ENCODE measurements at places on chromosomes 6 and 20.

- DNase-seq: no peak
These were observed 774.3 kb downstream of the PHF3 start for GRCh38 chr6:64409948-64410347.

DNA sequence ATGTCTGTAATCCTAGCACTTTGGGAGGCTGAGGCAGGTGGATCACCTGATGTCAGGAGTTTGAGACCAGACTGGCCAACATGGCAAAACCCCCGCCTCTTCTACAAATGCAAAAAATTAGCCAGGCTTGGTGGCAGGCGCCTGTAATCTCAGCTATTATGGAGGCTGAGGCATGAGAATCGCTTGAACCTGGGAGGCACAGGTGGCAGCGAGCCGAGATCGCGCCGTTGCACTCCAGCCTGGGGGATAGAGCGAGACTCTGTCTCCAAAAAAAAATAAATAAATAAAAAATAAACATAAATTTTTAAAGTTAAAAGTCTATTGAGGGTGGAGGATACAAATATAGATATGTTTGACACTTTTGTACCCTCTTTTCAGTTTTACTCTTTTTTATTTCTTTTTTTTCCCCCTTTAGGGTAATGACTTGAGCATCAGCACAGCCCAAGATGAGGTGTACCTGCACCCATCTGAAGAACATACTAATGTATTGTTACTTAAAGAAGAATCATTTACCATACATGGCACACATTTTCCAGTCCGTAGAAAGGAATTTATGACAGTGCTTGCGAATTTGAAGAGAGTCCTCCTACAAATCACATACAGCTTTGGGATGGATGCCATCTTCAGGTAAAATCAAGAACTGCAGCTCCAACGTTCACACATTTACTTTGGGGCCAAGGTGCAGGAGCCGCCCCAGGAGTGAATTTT, 368.9 kb downstream of the LAMA2 start:
- no peak for DNase-seq

GRCh38 chr6:14707971-14708465, 537.9 kb upstream of the JARID2 start:
- DNase-seq: no peak

- DNase-seq: no peak
These were observed 60.0 kb upstream of the IER3 start for GRCh38 chr6:30804333-30804732.

DNA sequence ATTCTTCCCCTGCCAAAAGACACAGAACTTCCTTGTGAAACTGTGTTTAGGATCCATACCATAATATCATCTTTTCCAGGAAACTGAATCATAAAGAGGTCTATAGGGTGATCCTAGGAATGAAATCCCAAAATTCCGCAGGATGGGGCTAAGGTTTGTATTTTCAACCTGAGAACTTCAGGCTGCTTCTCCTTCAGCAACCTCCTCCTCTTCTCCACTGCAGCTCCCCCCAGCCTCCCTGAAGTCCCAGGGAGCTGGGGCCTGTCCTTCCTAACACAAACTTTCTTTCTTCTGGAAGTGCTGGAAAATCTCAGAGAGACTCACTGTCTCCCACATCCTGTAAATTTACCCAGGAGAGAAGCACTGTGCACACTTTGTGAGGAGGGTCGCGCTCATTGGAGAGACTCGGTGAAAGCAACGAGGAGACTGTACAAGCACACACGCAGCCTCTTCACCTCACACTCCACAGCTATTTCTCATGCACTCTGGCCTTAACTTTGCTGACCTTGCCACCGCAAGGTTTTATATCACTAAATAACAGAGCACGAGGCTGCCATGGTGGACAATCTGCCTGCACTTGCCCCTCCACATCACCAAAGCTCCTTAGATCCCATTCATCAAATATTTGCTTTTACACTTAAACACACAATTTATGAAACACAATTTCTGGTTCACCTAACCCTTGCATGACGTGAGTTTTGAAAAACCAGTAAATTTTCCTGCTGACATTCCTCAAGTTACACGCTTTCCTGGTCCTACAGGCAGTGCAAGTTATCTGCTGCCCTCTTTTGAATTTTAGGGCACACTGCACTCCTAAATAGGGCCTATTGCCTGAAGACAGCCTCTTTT, 14.3 kb downstream of the ID4 start:
- DNase-seq: no peak

GRCh38 chr20:49750611-49751396, 37.1 kb upstream of the B4GALT5 start:
- DNase-seq: no peak

GRCh38 chr6:35328108-35328723, 14.1 kb upstream of the PPARD start:
- no peak for DNase-seq

GRCh38 chr20:56391596-56392131, 351 bp downstream of the AURKA start:
- no peak for DNase-seq

DNA sequence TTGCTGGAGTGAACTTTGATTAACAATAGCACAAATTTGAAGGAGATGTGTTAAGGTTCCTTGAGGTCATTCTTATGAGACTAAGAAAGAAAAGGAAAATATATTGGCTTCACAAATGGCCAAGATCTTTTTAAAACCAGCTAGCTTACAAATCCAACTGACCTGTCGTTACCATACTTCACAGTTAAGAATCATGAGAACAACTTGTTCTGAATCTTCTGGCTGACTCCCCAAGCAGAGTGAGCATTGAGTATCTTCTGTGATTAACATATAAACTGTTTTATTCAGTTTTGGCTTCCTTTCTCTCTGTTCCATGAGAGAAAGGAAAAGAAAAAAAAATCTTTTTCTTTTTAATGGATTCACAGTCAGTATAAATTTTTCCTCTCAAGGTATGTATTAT, 277.1 kb downstream of the KHDC1L start:
- DNase-seq: no peak

DNA sequence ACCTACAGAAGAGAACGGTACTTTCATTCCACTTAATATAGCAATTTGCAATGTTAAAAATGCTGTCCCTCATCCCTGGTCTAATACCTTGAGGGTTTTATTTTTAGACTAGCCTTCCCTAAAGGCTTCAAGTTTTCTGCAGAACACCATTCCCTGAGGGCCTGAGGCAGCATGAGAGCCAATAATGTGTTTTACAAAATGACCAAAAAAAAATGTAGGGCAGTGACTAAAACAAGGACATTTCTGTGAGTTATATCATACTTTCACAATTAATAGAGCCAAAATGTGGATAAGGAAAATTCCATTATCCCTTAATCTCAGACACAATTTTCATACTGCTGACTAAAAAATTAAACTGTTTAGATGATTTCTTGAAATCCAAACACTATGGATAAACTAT, 22.7 kb downstream of the GPR63 start:
- DNase-seq: no peak

- DNase-seq: no peak
These were observed 9.9 kb upstream of the UST start for GRCh38 chr6:148736774-148737412.

- DNase-seq: no peak
These were observed 889.1 kb upstream of the MAP3K7 start for GRCh38 chr6:91476000-91476399.

DNA sequence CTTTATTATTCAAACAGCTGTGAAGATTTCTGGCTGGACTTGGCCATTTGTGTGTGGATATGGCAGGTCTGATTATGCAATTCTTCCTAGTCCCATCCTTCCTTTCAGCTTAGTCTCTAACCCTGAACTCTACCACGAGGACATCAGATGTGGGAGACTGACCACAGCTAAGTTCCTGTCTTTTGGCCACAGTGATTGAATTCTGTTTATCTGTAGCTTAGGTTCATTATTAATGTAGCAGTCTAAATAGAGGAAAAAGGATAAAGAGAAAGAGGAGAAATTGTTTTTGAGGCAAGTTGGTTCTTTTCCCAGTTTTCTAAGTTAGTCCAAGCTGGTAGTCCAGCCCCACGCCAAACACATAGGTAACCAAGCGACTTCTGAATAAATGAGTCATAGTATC, 598.9 kb downstream of the RFPL4B start:
- DNase-seq: no peak

- no peak for DNase-seq
These were observed 9.9 kb upstream of the HEBP2 start for GRCh38 chr6:138393871-138394783.

DNA sequence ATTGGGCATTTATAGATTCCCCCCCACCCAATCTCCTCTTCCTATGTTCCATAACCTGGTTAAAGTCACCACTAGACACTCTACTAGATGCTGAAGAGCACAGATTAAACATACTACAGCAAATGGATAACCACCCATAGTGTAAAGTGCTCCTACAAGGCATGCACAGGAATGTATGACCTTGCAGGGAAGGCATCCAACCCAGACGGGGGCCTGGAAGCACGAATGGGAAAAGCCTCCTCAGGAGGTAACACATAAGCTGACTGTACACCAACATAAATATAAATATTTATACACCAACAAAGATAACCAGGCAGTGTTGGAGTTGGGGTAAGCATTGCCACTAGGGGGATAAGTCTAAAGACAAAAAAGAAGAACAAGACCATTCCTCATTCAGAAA, 691.7 kb downstream of the GRIK2 start:
- DNase-seq: no peak

- no peak for DNase-seq
These were observed 163.3 kb downstream of the SOBP start for GRCh38 chr6:107653183-107653580.

GRCh38 chr20:46128310-46129151, 10.4 kb downstream of the CD40 start:
- DNase-seq: no peak

GRCh38 chr6:133623065-133623464, 265.8 kb upstream of the TCF21 start:
- DNase-seq: no peak

- no peak for DNase-seq
These were observed 13.2 kb downstream of the SLCO4A1 start for GRCh38 chr20:62655282-62656196.

GRCh38 chr6:138769102-138769676, 4.4 kb upstream of the CCDC28A start:
- no peak for DNase-seq

- no peak for DNase-seq
These were observed 5.7 kb upstream of the USP49 start for GRCh38 chr6:41900861-41901260.

DNA sequence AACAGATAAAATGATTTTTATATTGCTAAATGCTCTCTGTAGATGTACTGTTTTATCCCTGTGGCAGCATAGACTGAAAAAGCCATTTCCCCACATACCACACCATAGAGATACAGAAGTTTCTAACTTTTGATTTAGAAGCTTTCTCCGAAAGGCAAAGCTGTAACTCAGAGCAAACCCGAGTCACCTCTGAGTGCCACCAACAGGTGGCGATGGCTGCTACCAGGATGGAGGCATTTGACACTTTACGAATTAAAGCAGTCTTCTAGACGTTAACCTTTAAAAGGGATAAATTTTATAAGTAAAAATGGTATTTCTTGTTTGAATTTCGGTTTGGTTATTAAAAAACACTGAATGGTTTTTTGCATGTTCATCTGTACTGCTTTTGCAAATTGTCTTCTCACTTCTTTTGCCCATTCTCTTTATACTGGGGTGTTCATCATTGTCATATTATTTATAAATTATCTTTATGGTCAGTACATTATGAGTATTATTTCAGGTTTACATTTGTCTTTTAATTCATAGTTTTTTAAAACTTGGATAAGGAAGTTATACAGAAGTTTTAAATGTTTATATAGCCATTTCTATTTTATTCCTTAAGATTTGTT, 201.0 kb upstream of the CEP162 start:
- DNase-seq: no peak

DNA sequence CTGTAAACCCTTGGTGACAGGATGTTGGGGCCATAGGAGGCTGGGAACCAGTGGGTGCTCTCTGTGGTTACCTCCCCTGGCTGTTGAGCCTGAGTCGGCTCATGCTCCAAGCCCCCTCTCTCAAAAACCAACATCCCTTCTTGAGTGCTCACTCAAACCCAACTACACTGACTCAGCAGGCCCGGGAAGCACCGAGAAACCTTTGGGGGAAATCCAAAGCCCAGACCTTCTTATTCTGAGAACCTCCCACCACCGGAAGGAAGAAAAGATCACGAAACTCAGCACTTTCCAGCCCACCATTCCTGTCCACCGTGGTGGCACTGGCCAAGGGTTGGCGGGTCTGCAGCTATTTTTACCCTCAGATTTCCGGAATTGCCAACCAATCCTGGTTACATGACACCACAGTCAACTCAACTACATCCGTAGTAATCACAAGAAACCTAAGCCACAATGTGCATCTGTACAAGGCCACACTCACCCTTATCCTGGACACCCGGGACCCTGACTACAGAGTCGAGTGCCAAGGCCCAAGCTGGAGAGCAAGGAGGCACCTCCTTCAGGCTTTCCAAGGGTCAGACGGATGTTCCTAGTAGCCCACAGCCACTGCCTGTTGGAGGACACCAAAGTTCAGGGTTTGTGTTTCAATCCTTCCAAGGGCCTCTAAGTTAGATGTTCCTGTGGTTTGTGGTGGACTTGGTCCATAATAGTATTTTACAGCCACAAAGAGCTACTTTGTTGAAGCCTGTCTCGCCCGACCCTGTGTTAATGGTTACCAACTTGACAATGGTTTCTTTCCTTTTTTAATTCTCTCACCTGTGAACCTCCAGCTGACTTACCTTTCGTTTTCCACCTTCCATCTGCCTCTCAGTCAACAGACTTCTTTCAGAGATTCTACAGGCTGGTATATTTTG, 317.0 kb downstream of the CDC5L start:
- no peak for DNase-seq

DNA sequence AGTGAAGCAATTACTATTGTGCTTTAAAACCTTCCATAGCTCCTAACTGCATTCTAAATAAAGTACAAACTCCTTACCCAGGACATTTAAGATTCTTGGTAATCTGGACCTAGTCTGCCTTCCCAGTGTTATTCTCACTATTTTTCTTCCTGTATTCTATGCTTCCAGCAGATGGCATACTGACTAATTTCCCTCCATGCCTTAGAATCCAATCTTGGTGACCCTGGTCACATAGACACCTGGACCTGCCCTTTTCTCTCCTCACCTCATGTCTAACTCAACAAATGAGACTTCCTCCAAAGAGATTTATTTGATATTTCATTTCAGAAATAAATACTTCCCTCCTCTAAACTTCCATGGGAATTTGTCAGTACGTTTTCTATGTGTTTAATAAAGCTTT, 25.8 kb downstream of the ROS1 start:
- no peak for DNase-seq

DNA sequence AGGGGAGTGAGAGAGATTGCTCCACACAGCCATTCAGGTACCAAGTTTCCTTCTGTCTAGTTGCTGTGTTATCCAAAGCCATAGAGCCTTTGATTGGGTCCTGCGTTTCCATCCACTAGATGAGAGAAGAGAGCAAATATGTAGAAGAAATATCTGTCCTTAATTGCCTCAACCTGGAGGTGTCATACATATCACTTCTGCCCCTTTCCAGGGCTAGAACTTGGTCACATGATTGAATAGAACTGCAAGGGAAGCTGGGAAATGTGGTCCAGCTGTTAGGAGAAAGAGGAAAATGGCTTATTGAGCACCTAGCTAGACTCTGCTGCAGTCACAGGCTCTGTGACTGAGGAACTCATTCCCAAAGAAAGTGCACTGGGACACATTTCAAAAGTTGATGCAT, 115.6 kb upstream of the JAG1 start:
- DNase-seq: no peak

Measured in activated T-helper 1 cell treated with anti-CD3 and anti-CD28 coated beads, Interleukin-2, amount 50 U/mL, for 16 hours (primary cell).